ENCODE measurements at places on chromosomes 16 and 17.

GRCh38 chr17:50354776-50355175 lies 8.8 kb downstream of the XYLT2 start:
- DNase-seq = no peak

- DNase-seq = no peak
These were observed 154.3 kb downstream of the SALL1 start for GRCh38 chr16:50996830-50997186.

DNA sequence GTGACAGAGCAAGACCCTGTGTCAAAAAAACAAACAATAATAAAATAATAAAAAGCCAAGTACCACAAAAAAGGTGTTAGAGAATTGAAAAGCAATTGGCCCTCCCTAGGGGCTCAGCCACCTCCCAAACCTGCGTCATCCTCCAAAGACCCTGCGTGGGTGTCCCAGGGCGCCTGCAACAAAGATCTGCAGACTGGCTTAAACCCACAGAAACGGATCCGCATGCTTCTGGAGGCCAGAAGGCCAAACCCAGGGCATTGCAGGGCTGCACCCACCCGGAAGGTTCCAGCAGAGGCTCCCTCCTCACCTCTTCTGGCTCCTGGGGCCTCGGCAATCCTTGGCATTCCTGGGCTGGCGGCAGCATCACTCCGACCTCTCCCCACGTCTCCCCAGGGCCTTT lies 1.5 kb downstream of the ENPP7 start:
- no peak for DNase-seq

DNA sequence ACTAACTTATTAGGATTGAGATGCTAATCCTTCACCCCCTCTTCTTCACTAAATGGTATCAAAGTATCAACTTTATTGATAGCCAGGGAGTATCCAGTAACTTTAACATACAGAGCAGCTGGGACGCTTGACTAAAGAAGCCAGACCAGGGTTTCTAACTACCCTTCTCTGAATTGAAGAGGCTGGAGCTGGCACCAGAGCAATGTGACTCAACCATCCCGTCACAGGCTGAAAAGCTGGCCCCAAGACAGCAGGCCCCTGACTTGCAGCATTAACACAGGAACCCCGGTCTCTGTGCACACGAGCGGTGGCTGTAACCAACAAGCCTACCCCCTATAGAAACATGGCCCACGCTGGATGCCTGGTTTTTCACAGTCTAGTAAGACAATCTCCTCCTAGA lies 59.8 kb downstream of the ANKFN1 start:
- no peak for DNase-seq

DNA sequence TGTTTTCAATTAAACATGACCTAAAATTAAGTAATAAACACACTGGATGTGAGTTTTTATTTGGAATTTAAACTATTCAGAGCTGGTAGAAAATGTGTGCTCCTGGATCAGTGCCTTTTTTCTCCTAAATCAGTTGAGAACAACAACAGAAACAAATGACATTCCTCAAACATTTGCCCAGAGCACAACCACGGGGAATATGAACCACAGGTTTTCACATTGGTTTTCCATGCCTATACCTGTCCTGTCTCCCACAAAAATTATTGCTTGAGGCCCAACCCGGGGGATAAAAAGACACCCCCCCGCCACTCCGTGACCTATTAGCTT lies 6.8 kb downstream of the HSBP1 start:
- DNase-seq = no peak

DNA sequence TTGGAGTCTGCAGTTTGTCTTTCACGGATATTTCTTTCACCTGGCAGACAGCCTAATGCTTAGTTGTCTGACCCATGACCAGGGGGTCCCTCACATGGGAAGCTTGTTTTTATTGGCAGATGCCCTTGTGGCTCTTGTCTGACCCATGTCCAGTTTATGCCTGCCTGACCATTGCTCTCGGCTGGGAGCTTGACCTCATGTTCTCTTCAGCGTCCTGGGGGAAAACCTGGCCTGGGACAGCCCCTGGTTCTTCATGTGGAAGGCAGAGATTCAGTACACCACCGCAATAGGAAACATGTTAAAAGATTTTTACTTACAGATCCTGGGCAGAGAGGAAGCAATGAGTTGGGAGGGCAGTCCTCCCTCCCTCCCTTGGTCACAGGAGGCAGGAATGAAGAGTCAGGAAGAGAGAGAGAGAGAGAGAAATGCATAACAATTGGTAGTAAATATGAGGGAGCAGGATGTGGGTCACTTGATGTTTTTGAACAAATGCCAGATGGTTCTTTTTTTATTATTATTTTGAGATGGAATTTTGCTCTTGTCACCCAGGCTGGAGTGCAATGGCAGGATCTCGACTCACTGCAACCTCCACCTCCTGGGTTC lies 302.7 kb upstream of the MYOCD start:
- DNase-seq = no peak

DNA sequence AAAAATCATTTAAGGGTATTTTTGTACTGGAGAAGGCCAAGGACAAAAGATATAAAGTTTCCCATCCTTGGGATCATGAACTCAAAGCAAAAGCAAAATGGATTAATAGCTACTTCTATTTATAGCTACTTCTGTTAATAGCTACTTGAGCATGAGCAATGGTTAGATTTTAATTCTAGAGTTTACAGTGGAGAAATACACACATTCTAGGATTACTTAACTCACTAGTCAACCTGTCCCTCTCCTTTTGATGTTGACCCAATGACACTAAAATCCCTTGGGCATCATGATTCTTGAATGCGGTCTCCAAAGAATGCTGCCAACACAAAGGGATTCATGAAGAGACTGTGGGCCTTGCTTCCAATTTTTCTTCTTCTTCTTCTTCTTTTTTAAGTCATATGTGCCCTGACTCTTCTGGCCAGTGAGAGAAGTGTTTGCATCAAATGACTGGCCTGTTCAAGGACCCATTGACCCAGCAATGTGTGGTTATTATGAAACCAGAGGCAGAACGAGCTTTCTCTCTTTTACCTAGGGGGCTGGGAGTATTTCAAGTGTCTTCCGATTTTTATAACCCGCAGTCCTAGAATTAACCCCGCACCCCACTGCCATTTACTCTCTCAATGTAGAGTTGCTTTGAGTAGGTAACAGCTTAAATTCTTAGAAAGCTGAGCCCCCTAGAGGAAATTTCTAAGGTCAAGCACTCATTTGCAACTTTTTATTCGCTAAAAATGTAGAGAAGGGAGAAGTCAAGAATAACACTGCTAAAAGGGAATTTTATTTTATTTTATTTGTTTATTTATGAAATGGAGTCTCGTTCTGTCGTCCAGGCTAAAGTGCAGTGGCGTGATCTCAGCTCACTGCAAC lies 34.6 kb downstream of the OTOA start:
- no peak for DNase-seq

DNA sequence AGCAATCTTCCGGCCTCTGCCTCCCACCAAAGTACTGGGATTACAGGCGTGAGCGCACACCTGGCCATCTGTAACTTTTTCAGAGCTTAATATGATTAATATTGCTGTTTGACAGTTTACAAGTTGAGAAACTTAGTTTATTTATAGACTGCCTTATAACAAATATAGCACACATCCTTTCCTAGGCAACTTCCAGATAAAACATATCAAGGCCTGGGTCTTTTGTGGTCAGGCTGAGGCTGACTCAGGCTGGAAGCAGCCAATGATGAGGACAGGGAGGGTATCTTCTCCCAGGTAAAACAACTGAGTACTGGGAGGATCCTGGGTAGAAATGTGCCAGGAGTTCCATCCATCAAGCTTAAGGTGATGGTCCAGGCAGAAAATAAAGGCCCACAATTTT lies 16.2 kb downstream of the LUC7L start:
- DNase-seq = no peak

DNA sequence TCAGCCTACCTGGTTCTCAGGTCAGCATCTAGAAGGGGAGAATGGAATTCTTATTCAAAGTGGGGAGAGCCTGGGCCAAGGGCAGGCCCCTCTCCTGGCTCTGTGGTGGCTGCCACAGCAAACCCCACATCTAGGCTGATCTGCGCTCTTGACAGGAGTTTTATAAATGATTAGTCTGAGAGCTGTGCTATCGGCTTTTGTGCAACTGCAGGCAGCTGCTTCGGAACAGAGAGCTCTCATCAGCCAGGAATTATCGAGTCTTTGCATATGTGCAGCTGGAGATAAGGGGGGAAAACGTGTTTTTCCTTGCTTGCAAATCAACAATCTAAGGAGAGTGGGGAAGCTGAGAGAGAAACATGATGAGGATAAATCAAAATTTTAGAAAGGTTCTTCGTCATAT lies 91.7 kb downstream of the HS3ST3A1 start:
- DNase-seq = peak; percentile 37

Measured in tongue (tissue), 3 donors.